Sigmoid colon (tissue), 7 donors: ENCODE measurements at places on chromosomes 5 and 9. TPM values are rescaled to one million over a fixed set of nuclear protein-coding genes. Genes with fewer than 3 reads are reported as not detected.

TCOF1 gene
- total RNA-seq, result 27.1 TPM

GABRG2 gene
- total RNA-seq, result 3.2 TPM

TRPM3 gene
- 0.41 TPM for total RNA-seq

ADGRV1 gene
- 0.66 TPM for total RNA-seq

VCAN gene
- 47.1 TPM for total RNA-seq

SPATA6L gene
- total RNA-seq, result 1.4 TPM

MAMDC2 gene
- total RNA-seq, result 167 TPM

EIF4E1B gene
- total RNA-seq, result not detected

MIGA2 gene
- 18.1 TPM for total RNA-seq

OTP gene
- not detected for total RNA-seq

PCA3 gene
- not detected for total RNA-seq

RAB24 gene
- total RNA-seq, result 33.6 TPM

PCDHGB2 gene
- 11.6 TPM for total RNA-seq

PCDHB9 gene
- 6.2 TPM for total RNA-seq

MEGF10 gene
- total RNA-seq, result 3.3 TPM

RNF224 gene
- total RNA-seq, result not detected

- DNase-seq, result peak; percentile 67
- no peaks in the 10 kb centered on the region for H3K27me3 ChIP-seq
- H3K4me3 ChIP-seq, result no peak overlapping the region
These were observed 549.7 kb downstream of the CSNK1G3 start for GRCh38 chr5:124061663-124062062.

DNA sequence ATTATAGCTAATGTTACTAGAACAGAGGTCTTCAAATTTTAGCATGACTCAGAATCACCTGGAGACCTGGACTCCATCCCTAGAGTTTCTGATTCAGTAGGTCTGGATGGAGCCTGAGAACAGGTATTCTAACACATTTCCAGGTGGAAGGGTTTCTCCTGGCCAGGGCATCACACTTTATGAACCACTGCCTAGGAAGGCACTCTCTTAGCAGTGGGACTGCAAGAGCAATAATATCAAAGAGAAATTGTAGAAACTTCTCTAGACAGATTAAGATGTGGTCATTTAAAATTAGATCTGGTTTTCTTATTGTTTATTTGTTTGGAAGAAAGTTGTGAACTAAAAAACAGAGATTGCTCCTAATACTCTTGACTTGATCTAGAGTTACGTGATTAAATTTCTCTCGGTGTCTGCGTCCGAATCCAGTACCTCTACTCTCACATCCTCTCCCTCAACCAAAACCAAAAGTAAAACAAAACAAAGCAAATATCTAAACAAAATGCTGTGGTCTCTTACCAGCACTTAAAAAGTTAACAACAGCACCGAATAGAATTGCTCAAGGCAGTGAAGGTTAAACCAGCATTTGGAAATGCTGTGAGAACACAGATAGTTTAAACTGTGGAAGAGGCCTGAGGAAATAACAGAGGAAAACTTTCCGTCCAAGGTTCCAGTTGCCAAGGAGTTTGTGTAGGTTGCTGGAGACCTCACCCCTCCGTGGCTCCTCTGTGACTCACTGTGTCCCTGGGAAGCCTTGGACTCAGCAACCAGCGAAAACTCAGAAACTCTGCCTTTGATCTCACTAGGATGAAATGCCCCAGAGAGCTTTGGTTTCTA lies 193.4 kb downstream of the ARRDC3 start:
- peaks cover 15% of the 10 kb centered on the region for H3K4me1 ChIP-seq
- H3K27ac ChIP-seq, result peak overlapping the region; percentile 52
- no peak overlapping the region for H3K4me3 ChIP-seq
- DNase-seq, result peak; percentile 80

- no peak overlapping the region for H3K4me3 ChIP-seq
- no peak for DNase-seq
- H3K36me3 ChIP-seq, result no peaks in the 10 kb centered on the region
- H3K4me1 ChIP-seq, result no peaks in the 10 kb centered on the region
- H3K27ac ChIP-seq, result no peak overlapping the region
These were observed 161.1 kb downstream of the MAST4 start for GRCh38 chr5:66757219-66757833.

DNA sequence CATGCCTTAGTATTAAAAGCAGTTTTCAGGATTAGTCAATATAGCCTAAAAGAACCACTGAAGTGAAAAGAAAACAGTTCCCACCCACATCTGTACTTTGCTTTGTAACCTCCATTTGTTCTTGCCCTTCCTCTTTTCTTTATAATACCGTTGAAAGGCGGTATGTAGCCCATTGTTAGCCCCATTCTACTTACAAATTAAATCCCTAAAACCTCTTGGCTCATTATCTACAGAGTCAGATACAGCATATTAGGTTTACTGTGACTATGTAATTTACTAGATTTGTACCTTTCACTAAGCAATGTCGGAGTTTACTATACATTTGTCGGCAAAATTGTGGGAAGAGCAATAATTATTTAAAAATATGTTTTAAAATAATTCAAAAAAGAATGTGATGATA lies 17.3 kb downstream of the ALDH1A1 start:
- no peak overlapping the region for H3K27ac ChIP-seq
- H3K4me1 ChIP-seq, result peaks cover 85% of the 10 kb centered on the region
- H3K27me3 ChIP-seq, result no peaks in the 10 kb centered on the region
- peaks cover 3% of the 10 kb centered on the region for H3K36me3 ChIP-seq

DNA sequence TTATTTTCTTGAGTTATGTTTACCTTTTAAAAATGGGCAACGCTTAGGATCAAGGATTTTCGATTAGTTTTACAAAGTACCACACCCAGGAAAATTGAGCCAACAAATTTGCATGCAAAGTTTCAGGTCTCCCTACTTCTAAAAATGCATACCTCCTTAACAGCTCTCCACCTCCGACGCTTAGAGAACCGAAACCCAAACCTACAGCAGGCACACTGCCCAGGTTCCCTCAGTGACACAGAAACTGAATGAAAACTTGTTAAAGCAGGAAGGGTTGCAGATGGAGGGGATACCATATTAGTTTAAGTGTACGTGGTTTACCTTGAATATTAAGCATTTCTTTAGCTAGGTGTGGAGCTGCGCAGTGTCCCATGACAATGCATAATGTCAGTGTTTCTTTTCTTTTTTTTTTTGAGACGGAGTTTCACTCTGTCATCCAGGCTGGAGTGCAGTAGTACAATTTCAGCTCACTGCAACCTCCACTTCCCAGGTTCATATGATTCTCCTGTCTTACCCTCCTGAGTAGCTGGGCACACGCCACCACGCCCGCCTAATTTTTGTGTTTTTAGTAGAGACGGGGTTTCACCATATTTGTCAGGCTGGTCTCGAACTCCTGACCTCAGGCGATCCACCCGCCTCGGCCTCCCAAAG lies 1.6 kb upstream of the SUB1 start:
- H3K27me3 ChIP-seq, result no peaks in the 10 kb centered on the region
- no peak for DNase-seq
- H3K36me3 ChIP-seq, result no peaks in the 10 kb centered on the region
- no peaks in the 10 kb centered on the region for H3K4me1 ChIP-seq
- H3K27ac ChIP-seq, result no peak overlapping the region

GRCh38 chr9:37800631-37801286 lies at the start of gene DCAF10:
DCAF10 (plus strand) TSS chr9:37800797; CDS start chr9:37800867, 70 bp downstream.
- DNase-seq, result peak; percentile 92
- no peaks in the 10 kb centered on the region for H3K36me3 ChIP-seq
- no peaks in the 10 kb centered on the region for H3K27me3 ChIP-seq

- no peaks in the 10 kb centered on the region for H3K27me3 ChIP-seq
- H3K36me3 ChIP-seq, result no peaks in the 10 kb centered on the region
- H3K4me1 ChIP-seq, result no peaks in the 10 kb centered on the region
- no peak for DNase-seq
- no peak overlapping the region for H3K27ac ChIP-seq
- H3K4me3 ChIP-seq, result no peak overlapping the region
These were observed 118.0 kb upstream of the OR13F1 start for GRCh38 chr9:104386013-104386412.

DNA sequence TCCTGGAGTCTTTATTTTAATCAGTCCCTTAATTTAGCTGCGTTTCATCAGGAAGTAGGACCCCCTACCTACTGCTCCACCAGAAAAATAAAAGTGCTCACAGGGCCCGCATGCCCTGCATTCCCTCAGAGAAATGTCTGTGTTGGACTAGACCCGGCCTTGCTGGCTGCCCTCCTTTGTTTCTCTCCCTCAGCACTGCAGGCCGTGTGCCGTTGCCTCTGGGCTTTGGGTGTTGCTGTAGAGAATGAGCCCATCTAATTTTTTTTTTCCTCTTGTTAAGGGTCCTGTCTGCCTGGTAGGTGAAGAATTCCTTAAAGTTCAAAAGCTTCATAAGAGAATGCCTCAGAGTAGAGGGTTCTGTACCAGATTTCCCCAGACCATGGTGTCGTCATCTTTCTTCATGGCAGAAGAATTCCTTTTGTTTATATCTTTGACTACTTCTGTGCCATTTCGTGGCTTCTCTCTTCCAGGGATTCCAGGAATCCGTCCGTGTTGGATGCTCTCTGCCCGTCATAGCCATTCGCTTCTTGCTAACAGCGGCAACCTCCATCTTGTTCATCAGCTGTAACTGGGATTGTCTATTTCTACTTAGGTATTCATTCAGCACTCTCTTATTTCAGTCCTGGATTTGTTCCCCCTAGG lies 49.8 kb upstream of the ANGPTL2 start:
- H3K27ac ChIP-seq, result peak overlapping the region; percentile 58
- H3K4me3 ChIP-seq, result no peak overlapping the region
- H3K36me3 ChIP-seq, result no peaks in the 10 kb centered on the region
- DNase-seq, result peak; percentile 33
- peaks cover 23% of the 10 kb centered on the region for H3K4me1 ChIP-seq

- H3K27ac ChIP-seq, result no peak overlapping the region
- no peaks in the 10 kb centered on the region for H3K36me3 ChIP-seq
- no peak overlapping the region for H3K4me3 ChIP-seq
- no peaks in the 10 kb centered on the region for H3K27me3 ChIP-seq
These were observed 483.0 kb upstream of the CDH18 start for GRCh38 chr5:20470997-20471396.

- H3K27ac ChIP-seq, result no peak overlapping the region
- peaks cover 16% of the 10 kb centered on the region for H3K4me1 ChIP-seq
- no peak for DNase-seq
- peaks cover 47% of the 10 kb centered on the region for H3K36me3 ChIP-seq
- H3K4me3 ChIP-seq, result no peak overlapping the region
These were observed 39.3 kb downstream of the UBE2D2 start for GRCh38 chr5:139600336-139600949.

DNA sequence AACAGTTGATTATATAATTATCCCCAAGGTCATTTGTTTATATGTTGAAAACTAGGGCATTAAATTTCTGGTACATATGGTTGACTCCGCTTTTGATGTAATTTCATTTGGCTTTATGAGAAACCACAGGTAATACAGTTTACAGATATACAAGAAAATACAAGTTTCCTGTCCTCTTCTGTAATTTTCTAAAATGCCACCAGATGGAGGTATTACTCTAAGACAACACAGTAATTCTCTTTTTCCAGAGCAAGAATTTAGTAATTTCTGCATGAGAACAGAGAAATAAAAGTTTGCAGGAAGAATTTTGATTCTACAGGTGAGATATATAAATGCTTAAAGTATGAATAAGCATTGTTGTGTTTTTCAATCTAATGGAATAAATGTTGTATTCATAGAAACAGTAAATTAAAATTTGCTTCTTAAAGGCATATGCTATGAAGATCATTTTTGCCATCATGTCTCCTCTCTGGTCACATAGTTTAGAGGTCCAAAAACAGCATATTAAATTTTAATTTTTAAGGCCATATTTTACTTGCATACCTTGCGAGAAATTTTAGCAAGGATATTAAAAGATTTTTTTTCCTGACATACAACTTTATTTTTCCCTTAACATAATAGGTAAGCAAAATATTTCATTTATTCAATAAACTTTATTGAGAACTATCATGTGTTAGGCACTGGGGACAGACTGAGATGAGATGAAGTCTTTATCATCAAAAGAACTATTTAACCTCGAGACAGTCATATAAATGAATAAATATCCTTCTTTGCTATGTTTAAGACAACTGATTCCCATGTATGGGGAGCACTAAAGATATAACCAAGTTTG lies 22.7 kb downstream of the CHD1 start:
- H3K36me3 ChIP-seq, result peaks cover 37% of the 10 kb centered on the region

- H3K36me3 ChIP-seq, result no peaks in the 10 kb centered on the region
- DNase-seq, result no peak
- no peak overlapping the region for H3K27ac ChIP-seq
- H3K4me1 ChIP-seq, result no peaks in the 10 kb centered on the region
These were observed 12.9 kb downstream of the NIM1K start for GRCh38 chr5:43204958-43205357.

GRCh38 chr5:151904909-151905308 lies 19.7 kb downstream of the GLRA1 start:
- no peak overlapping the region for H3K4me3 ChIP-seq
- no peaks in the 10 kb centered on the region for H3K36me3 ChIP-seq
- no peak for DNase-seq
- H3K4me1 ChIP-seq, result peaks cover 12% of the 10 kb centered on the region

DNA sequence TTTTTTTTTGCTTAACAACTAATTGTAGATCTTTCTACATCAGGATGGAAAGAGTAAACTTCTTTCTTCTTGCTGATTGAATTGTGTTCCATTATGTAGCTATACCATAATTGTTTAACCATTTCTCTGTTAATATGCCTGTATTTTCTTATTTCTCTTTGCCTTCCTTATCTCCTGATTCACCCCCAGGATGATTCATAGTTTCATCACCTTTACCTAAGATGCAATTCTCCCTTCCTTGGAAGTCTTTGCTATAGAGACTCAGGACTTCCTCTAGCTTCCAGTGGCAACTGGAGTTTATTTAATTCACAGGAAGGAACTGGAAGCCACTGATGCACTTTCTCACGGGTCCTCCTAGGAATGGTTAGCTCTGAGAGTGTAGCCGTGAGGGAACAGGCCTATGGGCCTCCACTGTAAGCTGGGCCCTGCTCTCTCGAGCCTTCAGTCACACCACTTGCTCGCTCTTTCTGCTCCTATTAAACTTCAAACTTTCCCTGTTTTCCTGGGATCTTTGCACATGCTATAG lies 83.1 kb downstream of the FGF1 start:
- H3K4me3 ChIP-seq, result no peak overlapping the region
- H3K4me1 ChIP-seq, result peaks cover 27% of the 10 kb centered on the region
- no peaks in the 10 kb centered on the region for H3K36me3 ChIP-seq
- DNase-seq, result no peak
- no peak overlapping the region for H3K27ac ChIP-seq
- no peaks in the 10 kb centered on the region for H3K27me3 ChIP-seq

- H3K4me3 ChIP-seq, result no peak overlapping the region
- no peaks in the 10 kb centered on the region for H3K36me3 ChIP-seq
- no peak for DNase-seq
- no peaks in the 10 kb centered on the region for H3K4me1 ChIP-seq
These were observed 211.4 kb upstream of the TUSC1 start for GRCh38 chr9:25889661-25890060.
